HT1080 (cell line): ENCODE measurements at places on chromosomes 4 and X. TPM values are rescaled to one million over a fixed set of nuclear protein-coding genes. Genes with fewer than 3 reads are reported as not detected.

DNA sequence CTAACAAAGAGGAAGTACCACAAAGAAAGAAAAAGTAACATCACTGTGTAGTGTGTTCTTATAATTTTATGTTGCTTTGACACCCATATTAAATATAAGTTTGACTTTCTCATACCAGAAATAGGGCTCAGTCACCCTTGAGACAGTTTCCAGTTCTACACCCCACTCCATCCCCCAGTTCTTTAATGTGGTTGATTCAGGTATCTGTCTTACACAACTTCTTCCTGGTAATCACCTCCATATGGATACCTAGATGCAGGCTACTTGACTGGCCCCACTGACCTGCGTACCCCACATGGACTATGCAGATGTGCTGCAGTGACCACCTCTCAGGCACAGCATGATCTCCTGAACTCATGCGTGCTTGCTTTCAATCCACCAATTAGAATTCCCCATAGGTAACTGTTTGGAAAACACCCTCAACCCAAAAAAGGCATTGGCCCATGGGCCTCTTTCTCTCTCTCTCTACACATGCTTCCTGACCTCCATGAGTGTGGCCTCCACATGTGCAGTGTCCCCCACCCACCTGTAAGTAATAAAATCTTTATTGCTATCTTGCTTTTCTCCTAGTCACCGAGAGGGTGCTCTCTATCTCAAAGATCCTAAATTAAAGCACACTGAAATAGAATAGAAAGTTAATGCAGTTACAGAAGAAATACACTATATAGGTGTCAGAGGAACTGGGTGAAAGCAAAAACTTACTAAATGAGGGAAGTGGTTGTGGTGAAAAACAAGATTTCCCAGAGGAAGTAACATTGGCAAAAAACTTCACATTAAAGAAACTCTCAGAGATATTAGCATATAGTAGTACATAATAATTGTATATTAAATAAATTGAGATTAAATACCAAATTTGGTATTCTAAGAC is 98.4 kb downstream of the ZAR1 start:
- DNase-seq, result no peak

UGT2A3 gene
- not detected in 2 replicates for total RNA-seq

GRCh38 chrX:74117962-74118902 is 185.7 kb upstream of the ZCCHC13 start:
- no peak for DNase-seq

USP51 gene
- total RNA-seq, result 0.57 and 0.58 TPM in 2 replicates

PAK3 gene
- 0.03 TPM in 1 of 2 replicates, not detected in the other for total RNA-seq

DNA sequence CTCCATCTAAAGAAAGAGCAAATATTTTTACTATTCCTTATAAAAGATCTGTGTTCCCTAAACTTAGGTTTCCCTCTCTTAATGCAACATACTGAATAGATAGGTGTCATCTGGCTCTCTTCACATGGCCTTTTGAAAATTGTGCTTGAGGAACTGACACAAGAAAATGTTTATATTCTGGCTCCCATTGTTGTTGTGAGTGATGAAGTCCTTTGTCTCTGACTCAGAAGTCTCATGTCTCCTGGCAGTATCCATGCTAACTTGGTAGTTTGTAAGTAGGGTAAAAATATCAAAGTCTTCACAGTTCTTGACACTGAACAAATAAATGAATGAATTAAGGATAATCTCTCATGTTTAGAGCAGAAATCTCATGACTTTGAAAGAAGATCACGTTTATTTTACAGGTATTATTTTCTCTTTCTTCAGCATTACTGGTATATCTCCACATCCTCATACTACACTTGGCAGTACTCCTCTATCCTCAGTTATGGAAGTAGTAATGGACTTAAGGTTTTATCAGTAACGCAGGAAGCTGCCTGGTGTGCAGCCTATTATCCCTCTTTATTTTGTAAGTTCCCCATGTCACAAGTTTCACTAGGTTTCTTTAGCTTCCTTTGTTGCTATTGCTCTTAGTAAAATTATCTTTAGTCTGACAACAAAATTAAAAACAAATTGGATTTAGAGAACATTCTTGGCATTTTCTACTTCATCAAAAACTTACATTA is 14.2 kb upstream of the PABPC4L start:
- DNase-seq, result no peak

DNA sequence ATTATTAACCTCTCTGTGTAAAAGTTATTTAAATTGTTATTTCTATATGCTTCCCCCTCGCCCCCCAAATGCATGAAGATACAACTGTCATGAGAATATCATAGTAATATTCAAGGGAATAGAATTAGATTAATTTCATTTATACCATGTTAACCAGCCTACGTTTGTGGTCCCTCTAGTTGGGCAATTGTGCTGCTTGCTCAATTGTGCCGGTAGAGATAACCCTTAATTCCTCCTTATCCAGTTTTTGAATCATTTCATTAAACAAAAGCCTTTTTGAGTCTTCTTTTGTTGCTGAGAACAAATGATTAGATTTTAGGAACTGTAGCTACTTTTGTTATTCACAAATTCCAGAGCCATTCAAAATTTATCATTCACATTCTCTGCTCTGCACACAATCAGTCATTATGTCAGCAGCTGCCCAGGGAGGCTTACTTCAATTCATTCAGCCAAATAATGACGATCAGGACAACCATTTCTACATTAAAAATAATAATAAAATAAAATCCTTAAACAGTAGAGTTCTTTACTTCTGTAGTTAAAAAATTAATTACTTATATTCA is 98.1 kb downstream of the ADGRL3 start:
- DNase-seq, result no peak

- DNase-seq, result no peak
Observed at GRCh38 chr4:179399054-179399782, 1957.0 kb upstream of the AGA start.

- peak; percentile 81 for DNase-seq
Observed at GRCh38 chrX:39730662-39731329, 367.0 kb downstream of the BCOR start.

TDO2 gene
- total RNA-seq, result 0.50 and 1.0 TPM in 2 replicates

- DNase-seq, result no peak
Observed at GRCh38 chrX:139538907-139539790, 8.6 kb downstream of the F9 start.

TLR2 gene
- not detected in 2 replicates for total RNA-seq

DNA sequence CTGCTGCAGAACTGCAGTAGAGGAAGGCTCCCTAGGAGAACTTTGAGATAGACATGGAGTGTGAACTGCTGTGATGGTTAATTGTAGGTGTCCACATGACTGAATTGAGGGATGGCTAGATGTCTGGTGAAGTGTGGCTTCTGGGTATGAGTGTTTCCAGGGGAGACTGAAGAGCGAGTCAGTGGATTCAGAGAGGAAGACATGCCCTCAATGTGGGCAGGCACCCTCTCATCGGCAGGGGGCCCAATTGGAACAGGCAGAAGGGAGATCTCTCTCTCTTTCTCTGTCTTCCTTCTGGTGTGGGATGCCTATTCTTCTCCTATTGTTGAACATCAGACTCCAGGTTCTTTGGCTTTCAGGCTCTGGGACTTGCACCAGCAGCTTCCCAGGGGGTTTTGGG is 304.7 kb upstream of the GATB start:
- peak; percentile 30 for DNase-seq

- DNase-seq, result no peak
Observed at GRCh38 chr4:129246910-129247461, 151.0 kb downstream of the C4orf33 start.

DNA sequence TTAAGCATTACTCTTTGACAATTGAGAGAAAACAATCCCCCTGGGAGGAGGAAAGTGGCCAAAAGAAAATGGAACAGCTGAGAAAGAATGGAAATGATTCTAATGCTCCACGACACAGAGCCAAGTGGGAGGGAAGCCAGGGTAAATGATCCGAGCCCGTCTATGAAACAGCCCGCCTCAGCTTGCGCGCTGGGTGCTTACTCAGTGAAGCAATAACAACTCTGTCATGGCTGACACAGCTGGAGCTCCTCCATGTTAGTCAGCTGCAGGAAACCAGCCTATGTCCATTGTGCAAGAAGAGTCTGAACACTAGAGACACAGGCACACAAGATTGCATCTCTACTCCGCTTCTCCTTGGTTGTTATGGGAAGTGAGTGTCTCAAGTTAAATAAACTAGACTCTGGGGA is 19.3 kb downstream of the NOA1 start:
- peak; percentile 79 for DNase-seq

- DNase-seq, result no peak
Observed at GRCh38 chr4:76694056-76694455, 203.9 kb downstream of the SOWAHB start.

DNA sequence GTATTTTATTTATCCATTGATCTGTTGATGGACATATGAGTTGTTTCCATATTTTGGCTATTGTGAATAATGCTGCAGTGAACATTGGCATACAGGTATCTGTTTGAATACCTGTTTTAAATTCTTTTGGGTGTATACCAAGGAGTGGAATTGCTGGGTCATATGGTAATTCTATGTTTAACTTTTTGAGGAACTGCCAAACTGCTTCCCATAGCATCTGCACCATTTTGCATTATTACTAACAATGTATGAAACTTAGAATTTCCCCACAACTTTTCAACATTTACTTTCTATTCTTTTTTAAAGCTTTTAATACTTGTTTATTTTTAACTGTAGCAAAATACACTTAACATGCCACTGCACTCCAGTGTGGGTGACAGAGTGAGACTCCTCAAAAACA is 57.0 kb upstream of the MSN start:
- no peak for DNase-seq

- DNase-seq, result no peak
Observed at GRCh38 chr4:173345648-173346047, 11.5 kb upstream of the HMGB2 start.

DNA sequence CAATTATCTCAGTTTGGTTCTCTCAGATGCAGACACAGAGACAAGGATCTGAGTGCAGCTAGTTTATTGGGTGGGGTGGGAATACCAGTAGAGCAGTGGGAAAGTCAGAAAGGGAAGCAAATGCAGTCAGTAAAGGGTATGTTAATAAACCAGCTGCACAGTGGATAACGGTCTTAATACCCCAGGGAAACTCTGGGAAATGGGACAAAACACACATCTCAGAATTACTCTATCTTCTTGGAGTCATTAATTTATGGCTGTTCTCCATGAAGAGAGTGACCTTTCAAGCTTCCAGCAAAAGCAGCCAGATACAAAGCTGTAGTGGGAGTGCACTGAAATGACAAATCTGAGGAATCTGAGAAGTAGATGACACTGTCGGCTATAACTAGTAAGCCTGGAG is 73.3 kb upstream of the NALF2 start:
- DNase-seq, result no peak

DNA sequence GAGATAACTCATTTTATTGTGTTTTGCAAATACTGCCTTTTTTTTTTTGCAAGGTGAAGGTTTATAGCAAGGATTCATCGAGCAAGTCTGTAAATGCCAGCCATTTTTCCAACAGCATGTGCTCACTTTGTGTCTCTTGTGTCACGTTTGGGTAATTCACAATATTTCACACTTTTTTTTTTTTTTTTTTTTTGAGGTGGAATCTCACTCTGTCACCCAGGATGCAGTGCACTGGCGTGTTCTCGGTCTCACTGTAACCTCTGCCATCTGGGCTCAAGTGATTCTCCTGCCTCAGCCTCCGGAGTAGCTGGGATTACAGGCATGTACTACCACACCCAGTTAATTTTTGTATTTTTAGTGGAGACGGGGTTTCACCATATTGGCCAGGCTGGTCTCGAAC is 1.9 kb downstream of the RNF4 start:
- no peak for DNase-seq

- DNase-seq, result peak; percentile 89
Observed at GRCh38 chr4:105060628-105061027, 86.0 kb upstream of the TET2 start.

DNA sequence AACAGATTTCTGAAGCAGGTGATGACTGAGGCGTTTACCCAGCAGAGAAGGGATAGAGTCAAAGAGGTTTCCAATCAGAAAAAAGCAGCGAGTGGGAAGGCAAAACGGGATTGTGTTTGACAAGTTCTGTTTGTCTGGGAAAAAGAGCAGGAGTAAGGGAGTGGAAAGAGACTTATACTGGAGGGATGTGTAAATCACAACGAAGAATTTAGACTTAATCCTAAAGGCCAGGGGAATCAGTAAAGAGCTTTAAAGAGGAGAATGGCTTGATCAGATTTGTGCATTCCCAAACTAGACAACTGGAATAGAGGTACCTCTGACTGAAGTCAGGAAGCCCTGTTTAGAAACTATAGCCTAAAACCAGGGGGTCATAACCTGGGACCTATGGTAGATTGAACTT is 31.5 kb upstream of the LRBA start:
- no peak for DNase-seq

ZIC3 gene
- total RNA-seq, result not detected in 2 replicates

GRCh38 chrX:41750716-41751115 is 26.7 kb downstream of the GPR82 start:
- DNase-seq, result no peak

GRCh38 chr4:183326853-183327252 is 4.6 kb upstream of the CLDN24 start:
- DNase-seq, result peak; percentile 68

DNA sequence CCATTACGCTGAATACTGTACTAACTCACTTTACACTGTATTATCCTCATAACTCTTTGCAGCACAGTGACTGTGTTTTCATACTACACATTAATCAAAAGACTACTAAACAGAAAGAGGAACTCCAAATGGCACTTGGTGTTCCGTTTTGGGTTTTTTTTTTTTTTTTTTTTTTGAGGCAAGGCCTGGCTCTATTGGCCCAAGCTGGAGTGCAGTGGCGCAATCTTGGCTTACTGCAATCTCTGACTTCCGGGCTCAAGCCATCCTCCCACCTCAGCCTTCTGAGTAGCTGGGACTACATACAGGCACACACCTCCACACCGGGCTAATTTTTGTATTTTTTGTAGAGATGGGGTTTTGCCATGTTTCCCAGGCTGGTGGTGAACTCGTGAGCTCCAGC is 10.7 kb downstream of the KLHL8 start:
- DNase-seq, result no peak

HTN1 gene
- total RNA-seq, result 0.19 TPM in 1 of 2 replicates, not detected in the other

NLGN4X gene
- total RNA-seq, result 0.06 TPM in 1 of 2 replicates, not detected in the other

CXXC4 gene
- 1.4 and 1.7 TPM in 2 replicates for total RNA-seq

MGARP gene
- total RNA-seq, result 0.07 TPM in 1 of 2 replicates, not detected in the other

CXCL5 gene
- total RNA-seq, result 0.10 TPM in 1 of 2 replicates, not detected in the other

DNA sequence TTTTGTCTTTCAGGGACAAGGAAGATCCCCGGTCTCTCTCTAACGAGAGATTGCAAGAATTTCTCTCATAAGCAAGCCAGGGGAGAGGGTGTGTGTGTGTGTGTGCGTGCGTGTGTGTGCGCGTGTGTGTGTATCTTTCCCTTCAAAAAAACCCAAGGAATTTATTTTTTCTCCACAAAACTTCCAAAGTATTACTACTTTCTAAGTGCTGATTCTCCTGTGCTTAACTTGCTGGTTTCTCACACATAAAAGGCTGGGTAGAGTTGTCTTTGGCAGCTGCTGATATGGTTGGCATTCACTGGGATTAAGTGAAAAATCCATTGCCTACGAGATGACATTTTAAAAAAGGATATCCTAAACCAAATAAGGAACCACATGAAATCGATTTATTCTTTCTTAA is 435.7 kb downstream of the RAPGEF2 start:
- no peak for DNase-seq

STK32B gene
- 0.37 and 1.1 TPM in 2 replicates for total RNA-seq

SPATA4 gene
- total RNA-seq, result not detected in 2 replicates

CENPE gene
- total RNA-seq, result 24.0 and 24.4 TPM in 2 replicates

SOD3 gene
- total RNA-seq, result 0.07 TPM in 1 of 2 replicates, not detected in the other

- peak; percentile 70 for DNase-seq
Observed at GRCh38 chrX:44431194-44431593, 87.7 kb upstream of the EFHC2 start.

POLR2B gene
- total RNA-seq, result 116 and 122 TPM in 2 replicates

- DNase-seq, result peak; percentile 91
Observed at GRCh38 chrX:12610079-12610478, 181.1 kb upstream of the PRPS2 start.
